Fibroblast of skin of left biceps (primary cell): ENCODE measurements at places on chromosomes 1 and 21.
A peak's percentile ranks its signal among the peaks of the same experiment; 100 is the strongest.

- no peak for DNase-seq
Observed at GRCh38 chr1:156666862-156667609, 10.2 kb downstream of the NES start.

DNA sequence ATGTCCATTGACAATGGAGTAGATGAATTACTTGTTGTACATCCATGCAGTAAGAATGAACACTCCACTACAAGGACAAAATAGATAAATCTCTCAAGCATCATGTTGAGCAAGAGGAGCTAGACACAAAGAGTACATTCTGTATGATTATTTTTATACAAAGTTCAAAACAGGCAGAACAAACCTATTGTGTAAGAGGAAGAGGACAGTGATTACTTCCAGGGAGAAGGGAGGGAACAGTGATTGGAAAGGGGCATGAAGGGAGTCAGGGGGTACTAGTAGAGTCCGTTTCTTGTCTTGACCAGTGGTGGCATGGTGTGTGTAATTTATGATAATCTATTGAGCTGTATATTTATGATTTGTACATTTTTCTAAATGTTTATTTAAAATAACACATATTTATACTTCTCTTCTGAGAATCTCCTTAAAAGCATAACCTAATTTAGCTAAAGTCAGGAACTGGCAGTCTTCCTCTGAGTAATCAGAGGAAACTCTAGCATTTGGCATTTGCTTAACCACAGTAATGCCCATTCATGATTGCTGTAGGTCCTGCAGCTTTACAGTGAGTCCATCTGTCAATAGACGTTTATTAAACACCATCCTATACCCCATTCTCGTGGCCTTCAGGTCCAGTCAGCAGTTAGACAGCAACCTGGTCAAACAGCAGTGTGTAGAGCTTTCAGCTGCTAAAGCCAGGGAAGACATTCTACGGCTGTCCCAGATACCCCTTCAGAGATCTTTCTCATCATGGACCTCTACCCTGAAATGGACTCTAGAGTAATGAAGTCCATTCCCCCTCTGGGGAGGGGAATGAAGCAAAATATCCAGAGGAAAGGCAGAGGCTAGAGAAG is 114.1 kb upstream of the GALNT2 start:
- DNase-seq = no peak

DNA sequence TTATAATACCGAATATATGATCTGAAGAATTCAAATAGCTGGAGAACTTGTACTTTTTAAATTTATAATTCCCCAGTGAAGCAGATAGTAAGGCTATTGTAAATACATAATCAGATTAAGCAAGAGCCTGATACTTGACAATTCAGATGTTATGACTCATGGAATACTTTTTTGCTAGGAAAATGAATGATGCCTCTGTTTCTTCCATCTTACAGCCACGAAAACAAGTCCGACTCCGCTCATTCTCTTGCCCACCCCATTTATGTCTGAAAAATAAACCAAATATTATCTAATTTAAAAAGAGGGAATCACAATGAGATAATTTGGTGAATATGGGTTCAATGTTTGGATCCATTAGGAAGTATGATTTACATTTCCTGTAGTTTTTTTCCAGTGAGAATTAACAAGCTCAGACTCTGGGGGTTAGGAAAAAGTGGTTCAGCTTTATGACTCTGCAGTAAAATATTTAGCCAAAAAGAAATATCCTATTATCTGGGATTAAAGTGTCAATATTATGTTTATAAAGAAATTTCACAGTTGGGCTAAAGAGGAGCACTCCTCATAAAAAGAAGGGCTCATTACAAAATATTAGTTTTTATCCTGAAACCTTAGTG is 50.4 kb upstream of the DAB1 start:
- peak; percentile 42 for DNase-seq

GRCh38 chr1:17009706-17010105 is 2.0 kb downstream of the ATP13A2 start:
- DNase-seq = no peak

DNA sequence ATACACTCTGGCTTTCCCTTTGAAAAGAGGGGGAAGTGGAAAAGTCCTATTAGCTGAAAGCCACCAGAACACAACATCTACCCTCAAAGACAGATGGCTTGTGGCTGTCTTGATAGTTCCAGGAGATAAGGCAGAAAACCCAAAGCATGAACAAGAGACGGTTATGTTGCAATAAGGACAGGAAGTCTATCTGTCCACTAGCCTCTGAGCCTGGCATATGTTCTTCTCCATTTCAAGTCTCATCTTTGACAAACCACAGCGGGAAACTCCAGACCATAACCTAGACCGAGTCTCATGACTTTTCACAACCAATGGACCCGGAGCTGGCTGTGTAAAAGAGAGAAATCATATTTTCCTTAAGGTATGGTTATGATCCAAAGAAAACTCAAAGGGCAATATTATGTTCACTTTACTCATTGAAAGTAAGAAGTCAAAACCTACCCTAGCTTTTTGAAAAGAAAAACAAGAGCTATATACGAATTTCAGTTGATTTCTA is 33.8 kb downstream of the DUSP10 start:
- DNase-seq = no peak

DNA sequence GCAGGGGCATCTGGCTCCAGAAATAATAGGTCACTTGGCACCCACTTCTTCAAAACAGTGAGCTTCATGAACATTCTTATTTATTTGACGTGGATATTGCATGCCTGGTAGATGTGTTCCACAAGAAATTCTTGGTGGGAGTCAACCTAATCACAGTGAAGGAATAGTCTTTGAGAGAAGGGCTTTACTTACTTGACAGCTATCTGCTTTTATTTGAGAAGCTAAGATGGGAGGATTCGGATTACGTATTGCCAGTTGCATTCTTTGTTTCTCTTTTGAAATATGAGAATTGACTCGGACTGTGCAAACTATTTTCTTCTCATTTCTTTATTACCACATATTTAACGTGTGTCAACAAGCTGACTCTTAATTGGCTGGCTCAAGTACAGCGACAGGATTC is 117.2 kb downstream of the FASLG start:
- DNase-seq = no peak
